ENCODE measurements at places on chromosomes 11 and 22.
A peak's percentile ranks its signal among the peaks of the same experiment; 100 is the strongest.

DNA sequence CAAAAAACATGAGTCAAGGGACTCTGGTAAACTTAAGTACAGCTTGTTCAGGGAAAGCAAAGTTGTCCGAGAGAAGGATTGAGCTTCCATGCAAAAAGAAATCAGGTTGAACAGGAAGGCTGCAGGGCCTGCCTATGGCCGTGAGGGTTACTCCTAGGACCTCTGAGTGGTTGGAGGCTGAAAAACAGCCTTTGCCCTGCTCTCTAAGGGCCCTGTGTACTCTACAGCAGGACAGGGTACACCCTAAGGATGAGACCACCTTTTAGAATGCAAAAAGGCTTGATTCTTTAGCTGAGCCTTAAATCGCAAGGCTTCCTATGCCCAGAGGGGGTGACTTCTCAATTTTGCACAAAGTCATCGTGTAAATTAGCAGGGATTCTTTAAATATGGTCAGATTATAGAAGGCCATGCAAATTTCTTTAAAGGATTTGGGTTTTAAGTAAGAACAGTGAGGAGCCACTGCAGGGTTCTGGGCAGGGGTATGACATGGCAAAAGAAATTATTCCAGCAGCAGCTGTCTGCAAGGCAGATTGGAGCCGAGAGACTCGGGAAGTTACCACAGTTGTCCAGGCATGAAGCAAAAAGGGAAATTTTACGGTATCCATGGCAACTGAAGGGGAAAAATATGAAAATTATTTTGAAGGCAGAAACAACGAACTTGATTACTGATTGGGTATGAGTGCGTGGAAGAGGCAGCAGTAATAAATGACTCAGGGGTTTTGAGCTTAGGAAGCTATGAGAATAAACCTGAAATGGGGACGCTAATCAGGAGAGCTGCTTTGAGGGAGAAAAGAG lies 91.8 kb downstream of the FAM76B start:
- DNase-seq = no peak

- no peak for DNase-seq
These were observed 28.5 kb upstream of the ABCC8 start for GRCh38 chr11:17505146-17505545.

DNA sequence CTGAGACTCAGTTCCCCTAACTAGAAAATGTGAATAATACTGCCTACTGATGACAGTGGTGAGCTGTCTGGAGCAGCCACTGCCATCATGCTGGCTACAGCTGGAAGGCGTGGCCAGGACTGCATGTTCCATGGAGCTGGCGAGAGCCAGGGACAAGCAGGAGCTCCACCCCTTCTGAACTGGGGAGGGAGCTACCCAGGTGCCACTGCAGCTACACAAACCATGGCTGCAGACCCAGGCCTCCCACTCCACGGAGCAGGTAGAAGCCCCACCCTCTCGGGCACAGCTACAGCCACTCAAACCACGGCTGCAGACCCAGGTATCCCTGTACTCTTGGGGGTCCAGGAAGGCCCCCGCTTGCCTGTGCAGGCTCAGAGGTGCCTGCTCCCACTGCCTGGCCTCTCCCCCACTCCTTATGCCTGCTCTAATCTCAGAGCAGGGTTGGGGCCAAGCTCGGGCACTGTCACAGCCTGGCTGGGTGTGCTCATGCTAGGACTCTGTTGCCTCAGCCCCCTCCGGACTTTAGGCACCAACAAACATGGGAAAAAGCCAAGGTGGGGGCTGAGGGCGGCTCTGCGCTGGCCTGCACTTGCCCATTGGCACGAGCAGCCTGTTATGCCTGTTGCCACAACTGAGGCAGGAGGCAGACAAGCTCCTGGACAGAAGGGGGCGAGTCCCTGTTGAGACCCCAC lies 51.7 kb downstream of the RAB30 start:
- DNase-seq = no peak

DNA sequence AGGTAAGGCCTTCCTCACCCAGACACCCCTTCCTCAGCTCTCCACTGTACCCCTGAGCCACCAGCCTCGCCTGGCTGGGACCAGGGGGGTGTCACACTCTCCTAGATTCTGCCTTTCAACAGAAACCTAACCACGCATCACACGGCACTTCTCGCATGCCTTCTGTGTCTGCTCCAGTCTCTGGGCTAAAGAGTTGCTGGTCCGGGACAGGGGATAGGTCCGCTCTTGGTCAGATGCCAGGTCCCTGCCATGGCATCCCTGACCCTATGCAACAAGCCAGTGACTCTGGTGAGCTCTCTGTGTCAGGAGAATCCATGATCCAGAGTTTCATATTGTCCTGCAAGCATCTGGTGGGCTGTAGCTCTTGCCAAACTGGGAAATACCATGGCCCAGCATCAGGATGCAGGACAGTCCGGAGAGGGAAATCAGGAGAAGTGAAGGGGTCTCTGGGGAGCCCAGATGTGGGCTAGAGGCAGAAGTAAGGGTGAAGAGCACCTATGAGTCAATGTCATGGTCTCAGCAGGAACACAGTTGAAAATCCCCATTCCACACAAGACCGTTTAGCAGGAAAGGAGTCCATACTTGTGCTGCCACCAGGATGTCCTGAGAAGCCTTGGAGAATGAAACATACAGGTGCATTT lies 14.1 kb downstream of the IGLL5 start:
- DNase-seq = no peak

DNA sequence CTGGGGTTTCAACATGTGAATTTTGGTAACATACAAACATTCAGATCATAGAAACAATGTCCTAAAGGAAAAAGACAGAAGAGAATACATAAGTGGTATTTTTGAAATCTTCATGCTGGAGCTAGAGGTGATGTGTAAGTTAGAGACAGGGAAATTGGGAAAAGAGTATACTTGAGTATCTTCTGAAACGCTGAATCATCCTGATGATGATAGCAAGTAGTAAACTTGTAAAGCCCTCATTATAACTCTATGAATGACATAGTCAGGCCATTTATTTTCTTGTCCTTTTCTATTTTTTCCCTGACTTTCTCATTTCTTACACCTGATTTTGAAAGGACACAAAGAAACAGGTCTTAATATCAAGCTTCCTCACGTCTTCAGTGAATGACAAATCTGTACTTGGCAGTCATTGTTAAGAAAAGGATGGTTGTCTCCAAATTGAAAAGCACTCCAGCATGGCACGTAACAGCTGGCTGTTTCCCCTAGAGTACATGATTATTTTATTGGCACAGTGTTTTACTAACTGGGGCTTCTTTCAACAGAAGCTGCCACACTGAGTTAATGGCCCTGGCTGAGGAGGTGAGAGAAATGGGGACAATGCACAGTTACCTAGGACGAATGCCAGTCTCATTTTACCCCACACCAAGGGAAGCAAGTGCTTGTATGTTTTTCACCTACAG lies 140.7 kb upstream of the CTSC start:
- DNase-seq = no peak

GRCh38 chr22:19196841-19197612 lies 18.5 kb upstream of the SLC25A1 start:
- no peak for DNase-seq

- DNase-seq = no peak
These were observed 20.3 kb upstream of the CYP2D6 start for GRCh38 chr22:42150727-42151590.

DNA sequence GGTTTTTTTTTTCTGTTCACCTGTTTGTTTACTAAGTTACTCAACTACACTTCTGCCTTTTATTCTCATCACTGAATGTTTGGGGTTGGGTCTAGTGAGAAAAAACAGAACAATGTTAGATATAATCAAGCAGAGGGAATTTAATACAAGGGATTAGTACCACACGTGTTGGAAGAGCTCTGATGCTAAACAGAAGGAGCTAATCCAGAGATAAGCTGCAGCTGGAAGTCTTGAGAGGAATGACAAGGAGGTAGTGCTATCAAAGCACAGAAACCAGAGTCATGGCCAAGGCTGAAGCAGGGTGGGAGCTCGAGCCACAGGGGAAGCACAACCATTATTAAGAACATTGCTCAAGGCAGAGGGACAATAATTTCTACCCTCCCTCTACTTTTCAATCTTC lies 604.1 kb upstream of the ANO5 start:
- DNase-seq = no peak

DNA sequence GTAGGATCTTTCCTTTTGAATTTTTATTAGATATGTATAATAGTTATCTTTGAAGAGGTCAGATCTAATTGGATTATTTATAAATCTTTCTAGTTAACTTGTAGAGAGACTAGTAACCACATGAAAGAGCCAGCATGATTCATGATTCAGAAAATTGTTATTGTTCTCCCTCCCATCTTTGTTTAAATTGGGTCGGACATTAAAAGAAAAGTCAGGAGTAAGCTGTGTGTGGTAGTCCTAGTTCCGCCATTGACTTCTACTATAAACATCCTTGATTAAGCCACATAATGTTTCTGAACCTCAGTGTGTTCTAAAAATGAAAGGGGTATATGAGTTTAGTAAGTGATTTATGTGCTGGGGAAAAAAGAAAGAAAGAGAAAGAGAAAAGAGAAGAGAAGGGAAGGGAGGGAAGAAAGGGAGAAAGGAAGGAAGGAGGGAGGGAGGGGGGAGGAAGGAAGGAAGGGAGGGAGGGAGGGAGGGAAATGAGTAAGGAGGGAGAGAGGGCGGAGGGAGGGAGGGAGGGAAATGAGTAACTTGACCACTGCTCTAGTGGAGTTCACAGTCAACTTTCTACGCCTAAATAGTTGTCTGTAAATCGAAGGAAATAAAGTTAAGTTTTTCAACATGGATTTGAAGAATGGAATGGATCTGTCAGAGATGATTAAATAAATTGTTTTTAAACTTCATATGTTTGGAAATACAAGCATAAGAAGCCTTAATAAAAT lies 32.9 kb downstream of the SIK2 start:
- DNase-seq = no peak

GRCh38 chr22:45703758-45704157 lies 32.1 kb downstream of the ATXN10 start:
- DNase-seq = no peak

DNA sequence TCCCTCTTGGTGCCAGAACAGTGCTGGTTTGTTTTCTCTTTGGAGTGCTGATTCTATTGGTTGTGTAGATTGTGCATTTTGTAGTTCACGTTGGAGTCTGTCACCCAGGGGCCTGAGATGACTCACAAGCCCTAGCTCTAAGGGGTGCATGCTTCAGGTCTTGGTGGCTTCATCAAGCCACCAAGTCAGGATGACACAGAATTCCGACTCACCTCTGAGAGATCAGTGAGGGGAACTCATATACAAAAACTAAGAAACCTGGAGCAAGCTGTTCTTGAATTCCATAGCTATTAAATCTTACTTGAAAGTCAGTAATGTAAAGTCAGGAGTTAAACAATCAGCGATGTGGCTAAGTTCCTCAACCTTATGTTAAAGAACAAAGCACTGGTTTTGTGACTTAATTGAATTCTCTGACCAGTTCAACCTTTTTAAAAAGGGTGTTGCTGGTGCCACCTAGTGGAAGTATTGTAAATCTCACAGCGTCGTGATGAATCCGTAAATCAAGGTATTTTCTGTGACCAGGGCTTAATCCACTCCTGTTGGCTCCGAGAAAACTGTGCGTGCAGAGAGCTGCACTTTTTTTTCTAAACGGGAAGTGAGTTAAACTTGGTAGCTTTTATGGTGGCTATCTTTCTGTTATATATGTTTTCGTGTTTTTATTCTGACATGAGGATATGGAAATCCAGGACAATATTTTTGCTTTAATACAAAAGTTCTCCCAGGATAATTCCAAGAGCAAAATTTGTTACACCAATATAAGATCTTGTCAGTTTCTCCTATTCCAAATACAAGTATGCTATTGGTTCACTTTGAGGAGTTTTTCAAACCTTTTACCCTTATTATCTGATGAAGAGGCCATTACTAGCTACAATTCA lies 14.6 kb downstream of the MMP13 start:
- peak; percentile 51 for DNase-seq

DNA sequence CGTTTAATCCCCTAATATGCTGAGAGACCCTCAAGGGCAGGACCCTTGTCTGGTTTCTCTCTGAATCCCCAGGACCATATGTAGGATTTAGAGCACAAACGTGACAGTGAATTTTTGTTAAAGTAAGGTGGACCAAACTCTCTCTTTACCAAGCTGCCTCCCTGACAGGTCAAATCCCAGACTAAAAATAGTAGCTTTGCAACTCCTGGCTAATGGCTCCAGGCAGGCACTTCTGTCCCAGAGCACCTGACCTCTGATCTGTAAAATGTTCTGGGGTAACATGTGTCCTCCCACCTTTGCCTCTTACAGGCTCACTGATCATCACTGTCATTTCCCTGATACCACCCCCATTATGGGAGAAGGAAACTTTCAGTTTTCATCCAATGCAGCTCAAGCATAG lies 152.3 kb downstream of the SPON1 start:
- DNase-seq = no peak

- DNase-seq = no peak
These were observed at the start of gene SPDYC for GRCh38 chr11:65170058-65170534. Gene SPDYC, plus strand, starts transcription at chr11:65170233. Its CDS starts 1,125 bp downstream, at chr11:65171358.

DNA sequence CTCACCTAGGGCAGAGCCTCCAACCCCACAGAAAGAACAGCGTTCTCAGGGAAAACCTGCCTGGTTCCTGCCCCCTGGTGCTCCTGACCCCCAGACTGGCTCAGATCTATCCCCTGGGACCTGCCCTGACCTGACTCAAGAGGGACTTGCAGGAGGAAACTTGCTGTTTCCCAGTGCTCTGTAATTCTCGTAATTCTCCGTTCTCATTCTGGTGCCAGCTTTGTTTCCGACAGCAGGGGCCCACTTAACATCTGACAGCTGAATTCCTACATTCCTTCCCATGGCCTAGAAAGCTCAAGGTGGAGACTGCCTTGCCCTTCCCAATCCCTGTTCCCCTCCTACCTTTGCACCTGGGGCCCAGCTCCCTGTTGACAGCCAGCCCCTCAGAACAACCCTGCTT lies 12.5 kb upstream of the CSF2RB start:
- DNase-seq = no peak

DNA sequence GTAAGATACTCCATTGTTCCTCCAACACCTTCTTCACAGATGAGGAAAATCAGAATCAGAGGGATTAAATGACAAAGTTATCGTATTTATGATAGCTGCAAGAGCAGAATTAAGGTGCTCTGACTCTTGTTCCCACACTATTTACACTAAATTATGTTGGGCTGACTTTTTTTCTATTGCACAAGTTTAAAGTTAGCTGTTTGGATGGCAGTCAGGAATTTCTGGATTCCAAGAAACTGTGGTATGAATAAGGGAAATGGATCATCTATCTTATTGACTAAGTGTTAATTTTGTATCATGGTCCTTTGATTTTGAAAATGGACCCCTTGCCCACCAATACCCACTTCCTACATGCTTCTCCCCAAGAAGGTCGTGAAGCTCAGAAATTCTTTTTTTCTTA lies 19.9 kb upstream of the APOA1 start:
- no peak for DNase-seq

DNA sequence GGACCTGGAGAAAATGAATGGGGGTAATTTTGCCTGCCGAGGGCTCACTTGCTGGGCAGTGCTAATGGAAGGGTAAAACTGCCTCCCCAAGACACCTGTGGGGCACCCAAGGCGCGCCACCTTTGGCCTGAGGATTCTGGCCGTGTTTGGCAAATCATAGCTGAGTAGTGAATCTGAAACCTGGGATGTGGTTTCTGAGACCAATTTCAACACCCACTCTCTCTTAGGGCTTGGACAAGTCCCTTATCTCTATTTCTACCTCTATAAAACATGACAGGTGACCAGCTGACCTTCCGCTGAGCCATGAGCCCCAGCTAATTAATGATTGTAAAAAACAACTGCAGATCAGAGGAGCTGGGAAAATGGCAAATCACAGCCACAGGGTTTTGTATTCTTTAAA lies 1.5 kb upstream of the PACSIN3 start:
- no peak for DNase-seq
